ENCODE measurements at places on chromosomes 2 and 18.

GRCh38 chr2:19614066-19614465 lies 255.6 kb upstream of the OSR1 start:
- no peak for DNase-seq

GRCh38 chr2:8134473-8134932 lies 547.4 kb upstream of the ID2 start:
- no peak for DNase-seq

GRCh38 chr2:109144271-109144670 lies 15.3 kb downstream of the SH3RF3 start:
- DNase-seq, result no peak

GRCh38 chr2:232982926-232983668 lies 30.0 kb downstream of the NGEF start:
- DNase-seq, result peak; percentile 58

DNA sequence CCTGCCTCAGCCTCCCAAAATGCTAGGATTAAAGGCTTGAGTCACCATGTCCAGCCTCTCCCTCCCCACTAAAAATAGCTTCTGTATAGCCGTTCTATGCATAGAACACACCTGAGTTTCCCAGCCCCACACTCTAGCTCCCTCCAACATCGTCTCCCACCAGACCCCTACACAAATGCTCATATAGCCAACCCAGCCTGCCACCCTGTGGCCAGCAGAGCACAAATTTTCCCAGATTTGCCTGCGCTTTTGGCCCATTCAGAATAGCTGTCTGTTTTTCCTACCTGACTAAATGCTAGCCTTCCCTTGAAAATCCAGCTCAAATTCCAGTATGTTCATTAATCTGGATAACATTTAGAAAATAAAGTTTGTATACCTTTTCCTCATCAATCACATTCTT lies 22.8 kb downstream of the TRABD2A start:
- DNase-seq, result peak; percentile 55

- no peak for DNase-seq
These were observed 109.8 kb downstream of the PARD3B start for GRCh38 chr2:204655101-204655500.

Measured in mesendoderm (in vitro differentiated cells).